ENCODE measurements at places on chromosomes 11 and 22. TPM values are rescaled to one million over a fixed set of nuclear protein-coding genes. Genes with fewer than 3 reads are reported as not detected.

The NFAM1 gene
- total RNA-seq, result 0.18 TPM

The FGF3 gene
- not detected for total RNA-seq

The TIMM10 gene
- total RNA-seq, result 159 TPM

The KIF18A gene
- total RNA-seq, result 22.5 TPM

The MAP6 gene
- not detected for total RNA-seq

The FDXACB1 gene
- total RNA-seq, result 4.7 TPM

The EXPH5 gene
- 6.8 TPM for total RNA-seq

The VPREB1 gene
- total RNA-seq, result not detected

GRCh38 chr11:75240311-75241035, at the start of gene TPBGL:
Gene TPBGL (plus strand): TSS chr11:75240774. CDS start chr11:75241050, 276 bp downstream.
- DNase-seq, result peak; percentile 49

- peak; percentile 82 for DNase-seq
Observed at GRCh38 chr22:21876486-21877176, 9.2 kb upstream of the MAPK1 start.

DNA sequence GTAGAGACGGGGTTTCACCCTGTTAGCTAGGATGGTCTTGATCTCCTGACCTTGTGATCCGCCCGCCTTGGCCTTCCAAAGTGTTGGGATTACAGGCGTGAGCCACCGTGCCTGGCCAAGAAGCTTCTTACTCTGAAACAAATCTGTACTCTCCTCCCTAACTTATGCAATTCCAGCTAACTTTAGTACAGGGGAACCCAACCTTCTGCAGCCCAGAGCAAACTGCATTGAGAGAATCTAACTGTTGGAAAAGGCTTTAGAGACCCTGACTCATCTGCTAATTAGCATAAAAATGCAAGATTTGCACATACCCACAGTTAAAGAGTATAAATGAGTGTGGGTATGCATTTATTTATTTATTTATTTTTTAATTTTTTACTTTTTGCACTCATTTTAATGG, 64.8 kb downstream of the APOL5 start:
- no peak for DNase-seq

GRCh38 chr11:113531575-113532451, 56.6 kb upstream of the DRD2 start:
- no peak for DNase-seq

DNA sequence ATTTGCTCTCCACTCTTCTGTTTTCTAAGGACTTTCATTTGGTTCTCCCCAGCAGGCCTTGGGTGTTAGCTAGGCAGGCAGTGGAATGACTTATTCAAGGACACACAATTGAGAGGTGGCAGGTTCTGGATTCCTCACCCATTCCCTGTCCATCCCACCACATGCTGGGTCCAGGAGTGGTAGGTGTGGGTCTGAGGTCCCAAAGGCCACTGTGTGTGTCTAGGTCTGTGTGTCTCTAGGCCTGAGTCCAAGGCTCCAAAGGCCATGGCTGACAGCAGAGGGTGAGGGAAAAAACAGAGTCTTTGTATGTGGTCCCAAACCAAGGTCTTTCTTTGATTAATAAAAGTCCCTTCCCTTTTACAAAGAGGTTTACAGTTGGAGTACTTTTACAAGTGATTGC, 40.8 kb downstream of the SLC5A1 start:
- DNase-seq, result no peak

DNA sequence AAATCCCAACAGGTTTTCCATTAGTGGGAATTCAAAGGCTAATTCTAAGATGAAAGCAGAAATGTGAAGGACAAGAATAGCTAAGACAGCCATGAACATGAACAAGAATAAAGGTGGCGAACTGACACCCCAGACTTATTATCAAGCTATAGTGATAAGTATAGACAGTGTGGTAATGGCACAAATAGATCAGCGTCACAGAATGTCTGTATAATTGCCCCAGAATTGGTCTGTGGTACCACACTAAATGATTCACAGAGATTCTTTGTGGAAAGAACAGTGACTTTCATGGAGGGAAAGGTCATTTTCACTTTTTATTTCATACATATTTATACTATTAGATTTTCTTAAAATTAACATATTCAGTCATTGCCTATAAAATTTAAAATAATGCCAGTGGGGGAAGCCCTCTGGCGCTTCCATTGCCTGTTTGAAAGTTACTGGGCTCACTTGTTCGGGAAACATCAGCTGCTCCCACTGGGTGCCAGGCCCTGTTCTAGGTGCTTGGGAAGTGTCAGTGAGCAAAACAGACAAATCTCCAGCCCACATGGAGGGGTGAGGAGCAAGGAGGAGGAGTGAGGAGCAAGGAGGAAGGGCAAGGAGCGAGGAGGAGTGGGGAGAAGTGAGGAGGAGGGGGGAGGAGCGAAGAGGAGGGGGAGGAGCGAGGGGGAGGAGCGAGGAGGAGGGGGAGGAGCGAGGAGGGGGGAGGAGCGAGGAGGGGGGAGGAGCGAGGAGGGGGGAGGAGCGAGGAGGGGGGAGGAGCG, 11.3 kb upstream of the NLRP6 start:
- DNase-seq, result peak; percentile 83

GRCh38 chr11:134289789-134290188, 13.6 kb downstream of the GLB1L3 start:
- peak; percentile 37 for DNase-seq

DNA sequence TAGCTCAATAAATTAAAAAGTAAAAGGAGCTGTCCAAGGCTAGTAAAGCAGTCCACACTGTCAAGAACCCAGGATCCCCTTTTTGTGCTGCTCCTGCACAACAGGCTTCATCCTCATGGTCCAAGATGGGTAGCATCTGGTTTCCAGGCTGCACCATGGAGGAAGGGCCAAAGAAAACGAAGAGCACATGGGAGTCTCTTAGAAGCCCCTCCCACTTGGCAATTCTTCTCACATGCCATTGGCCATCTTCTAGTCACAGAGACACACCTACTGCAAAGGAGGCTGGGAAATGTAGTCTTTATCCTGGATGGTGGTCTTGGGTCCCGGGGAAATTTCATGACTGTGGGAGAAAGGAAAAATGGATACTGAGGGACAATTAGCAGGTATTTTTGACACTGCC, 37.8 kb downstream of the PRR5L start:
- DNase-seq, result peak; percentile 61

DNA sequence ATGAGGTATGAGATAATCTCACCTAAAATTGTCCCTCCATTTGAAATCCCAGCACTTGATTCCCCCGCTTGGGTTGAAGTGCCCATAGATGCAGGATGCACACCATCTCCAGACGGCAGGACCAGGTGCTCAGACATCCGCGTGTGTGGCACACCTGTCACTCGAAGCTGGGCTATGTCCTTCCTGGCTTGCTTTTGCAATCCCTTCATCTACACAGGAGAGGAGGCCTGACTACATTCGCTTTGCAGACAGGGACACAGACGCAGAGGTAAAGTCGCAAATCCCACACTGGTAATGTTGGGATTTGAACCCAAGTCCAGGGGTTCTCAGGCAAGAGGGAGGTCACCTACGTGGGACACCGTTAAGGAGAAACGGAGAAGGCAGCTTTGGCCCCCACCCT, 7.2 kb upstream of the CYTH4 start:
- no peak for DNase-seq

DNA sequence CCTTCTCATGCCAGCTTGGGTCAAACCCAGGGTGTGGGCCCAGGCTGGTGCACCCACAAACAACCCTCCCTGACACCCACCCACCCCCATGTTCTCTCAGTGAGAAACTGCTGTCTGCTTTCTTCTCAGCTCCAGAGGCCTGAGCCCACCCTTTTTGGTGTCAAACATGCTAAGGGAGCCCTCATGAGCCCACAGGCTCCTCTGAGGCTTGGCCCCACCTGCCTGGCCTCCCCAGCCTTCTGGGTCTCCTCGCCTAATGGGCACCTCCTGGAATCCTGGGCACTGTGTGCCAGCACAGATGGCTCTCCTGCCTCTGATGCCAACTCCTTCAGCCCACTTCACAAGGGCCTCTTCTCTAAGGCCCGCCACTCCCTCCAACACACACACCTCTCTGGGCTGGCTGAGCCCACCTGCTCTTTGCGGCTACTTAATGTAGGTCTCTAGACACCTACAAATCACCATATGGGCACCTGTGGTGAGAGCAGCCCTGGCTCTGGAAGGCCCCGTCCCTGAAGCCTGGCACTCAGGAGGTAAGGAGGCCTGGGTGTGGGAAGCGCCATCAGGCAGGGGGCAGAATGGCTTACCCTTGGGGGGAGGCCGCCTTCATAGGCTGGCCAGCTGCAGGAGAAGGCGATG, 4.4 kb downstream of the NAGA start:
- no peak for DNase-seq

- DNase-seq, result no peak
Observed at GRCh38 chr11:42249401-42249800, 789.9 kb upstream of the LRRC4C start.

- no peak for DNase-seq
Observed at GRCh38 chr22:45527456-45527855, 24.8 kb downstream of the FBLN1 start.

GRCh38 chr11:74466916-74467885, at the start of gene KCNE3:
Gene KCNE3 (minus strand): TSS chr11:74467549. CDS start chr11:74457563, 9,986 bp downstream.
- DNase-seq, result peak; percentile 86

GRCh38 chr22:35212009-35212408, 45.3 kb upstream of the HMGXB4 start:
- peak; percentile 42 for DNase-seq

- no peak for DNase-seq
Observed at GRCh38 chr22:25669253-25670069, 72.5 kb upstream of the MYO18B start.

DNA sequence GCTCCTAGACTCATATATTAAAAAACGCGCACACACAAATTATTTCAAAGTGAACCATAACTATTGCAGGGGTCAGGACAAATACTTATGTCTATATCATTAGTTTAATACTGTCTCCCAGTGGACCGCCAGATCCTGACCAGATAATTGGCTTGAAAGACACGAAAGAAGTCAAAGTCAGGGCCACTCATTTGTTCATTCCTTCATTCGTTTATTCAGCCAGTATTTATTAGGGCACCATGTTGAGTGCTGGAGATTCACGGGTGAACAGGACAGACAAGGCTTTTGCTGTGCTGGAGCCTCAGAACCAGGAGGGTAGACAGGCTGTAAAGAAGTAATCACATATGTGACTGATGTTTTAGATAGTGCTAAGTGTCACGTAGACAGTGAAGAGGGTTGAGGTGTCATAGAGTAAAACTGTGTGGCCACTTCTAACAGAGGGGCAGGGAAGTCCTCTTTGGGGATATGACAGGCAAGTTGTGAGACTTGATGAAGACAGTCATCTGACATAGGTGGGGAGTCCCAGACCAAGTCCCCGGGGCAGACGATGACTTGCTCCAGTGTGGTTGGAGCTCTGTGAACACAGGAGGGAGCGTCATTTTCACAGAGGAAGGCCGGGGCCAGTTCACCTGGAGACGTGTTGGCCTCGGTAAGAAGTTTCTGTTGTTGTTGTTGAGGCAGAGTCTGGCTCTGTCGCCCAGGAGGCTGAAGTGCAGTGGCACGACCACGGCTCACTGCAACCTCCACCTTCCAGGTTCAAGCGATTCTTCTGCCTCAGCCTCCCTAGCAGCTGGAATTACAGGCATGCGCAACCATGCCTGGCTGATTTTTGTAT, 25.9 kb downstream of the RBX1 start:
- no peak for DNase-seq
